CD4-positive, alpha-beta T cell (primary cell): ENCODE measurements at places on chromosomes 2 and 18. TPM values are rescaled to one million over a fixed set of nuclear protein-coding genes. Genes with fewer than 3 reads are reported as not detected.
A peak's percentile ranks its signal among the peaks of the same experiment; 100 is the strongest.

- no peak overlapping the region for H3K27ac ChIP-seq
- no peak overlapping the region for H3K4me3 ChIP-seq
- DNase-seq: peak; percentile 23
- H3K36me3 ChIP-seq: peaks cover 74% of the 10 kb centered on the region
- no peaks in the 10 kb centered on the region for H3K27me3 ChIP-seq
Measured at GRCh38 chr2:160294339-160294803, 94.3 kb upstream of the ITGB6 start.

- no peak overlapping the region for H3K27ac ChIP-seq
- no peak for DNase-seq
- H3K27me3 ChIP-seq: no peaks in the 10 kb centered on the region
- peaks cover 11% of the 10 kb centered on the region for H3K36me3 ChIP-seq
Measured at GRCh38 chr2:113895301-113895700, 5.4 kb downstream of the ACTR3 start.

DNA sequence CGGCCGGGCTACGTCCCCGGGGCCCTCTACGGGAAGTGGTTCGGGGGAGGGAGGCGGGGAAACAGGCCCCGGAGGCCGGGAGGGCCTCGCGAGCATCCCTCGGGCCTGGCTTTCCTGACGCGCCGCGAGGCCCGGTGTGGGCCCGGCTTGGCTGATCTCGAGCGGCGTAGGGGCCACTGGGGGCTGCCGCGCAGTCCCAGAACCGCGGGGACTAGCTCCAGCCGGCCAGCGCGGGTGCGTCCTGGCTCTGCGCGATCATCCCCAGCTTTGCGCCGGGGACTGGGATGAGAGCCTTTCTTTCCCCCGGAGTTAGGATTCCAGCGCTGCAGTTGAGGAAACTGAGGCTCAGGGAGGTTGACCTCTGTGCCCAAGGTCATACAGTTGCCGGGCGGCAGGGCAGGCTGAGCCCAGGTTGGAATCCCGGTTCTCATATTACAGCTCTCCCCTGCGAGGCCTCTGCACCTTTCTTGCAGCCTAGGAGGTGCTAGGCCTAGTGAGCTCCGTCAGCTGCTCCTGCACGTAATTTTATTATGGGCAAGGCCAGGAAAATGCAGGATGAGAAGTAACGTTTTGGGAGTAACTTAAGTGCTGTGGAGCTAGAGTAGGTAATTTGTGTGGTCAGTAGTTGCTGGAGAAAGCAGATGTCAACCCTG is 501 bp downstream of the LPIN1 start:
- peaks cover 78% of the 10 kb centered on the region for H3K4me1 ChIP-seq
- H3K4me3 ChIP-seq: peak overlapping the region; percentile 74
- H3K27ac ChIP-seq: peak overlapping the region; percentile 80
- no peaks in the 10 kb centered on the region for H3K27me3 ChIP-seq
- no peaks in the 10 kb centered on the region for H3K36me3 ChIP-seq

GRCh38 chr2:28558158-28558820 is 62.4 kb downstream of the PLB1 start:
- no peaks in the 10 kb centered on the region for H3K36me3 ChIP-seq
- no peak overlapping the region for H3K27ac ChIP-seq
- H3K27me3 ChIP-seq: no peaks in the 10 kb centered on the region

DNA sequence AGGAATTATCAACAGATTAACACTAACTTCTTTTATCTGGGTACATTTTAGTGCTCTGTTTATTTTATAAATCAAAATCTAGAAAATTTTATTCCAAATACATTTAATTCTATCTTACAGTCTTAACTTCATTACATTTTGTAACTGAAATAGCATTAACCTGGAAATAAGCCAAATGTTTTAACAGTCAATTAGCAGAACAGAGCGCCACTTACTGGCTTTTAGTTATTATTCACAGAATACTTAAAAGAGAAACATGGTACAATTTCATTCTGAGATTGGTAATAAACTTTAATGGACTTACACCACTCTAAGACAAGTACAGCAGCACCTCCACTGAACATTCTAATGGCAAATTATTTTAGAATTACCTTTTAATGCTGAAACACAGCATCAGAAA is 38.6 kb downstream of the SS18 start:
- H3K4me3 ChIP-seq: no peak overlapping the region
- H3K27ac ChIP-seq: no peak overlapping the region
- H3K27me3 ChIP-seq: no peaks in the 10 kb centered on the region
- DNase-seq: no peak

GRCh38 chr18:36814994-36815393 is 13.8 kb downstream of the TPGS2 start:
- H3K36me3 ChIP-seq: peaks cover 55% of the 10 kb centered on the region
- H3K27ac ChIP-seq: no peak overlapping the region
- H3K4me1 ChIP-seq: no peaks in the 10 kb centered on the region
- H3K4me3 ChIP-seq: no peak overlapping the region

DNA sequence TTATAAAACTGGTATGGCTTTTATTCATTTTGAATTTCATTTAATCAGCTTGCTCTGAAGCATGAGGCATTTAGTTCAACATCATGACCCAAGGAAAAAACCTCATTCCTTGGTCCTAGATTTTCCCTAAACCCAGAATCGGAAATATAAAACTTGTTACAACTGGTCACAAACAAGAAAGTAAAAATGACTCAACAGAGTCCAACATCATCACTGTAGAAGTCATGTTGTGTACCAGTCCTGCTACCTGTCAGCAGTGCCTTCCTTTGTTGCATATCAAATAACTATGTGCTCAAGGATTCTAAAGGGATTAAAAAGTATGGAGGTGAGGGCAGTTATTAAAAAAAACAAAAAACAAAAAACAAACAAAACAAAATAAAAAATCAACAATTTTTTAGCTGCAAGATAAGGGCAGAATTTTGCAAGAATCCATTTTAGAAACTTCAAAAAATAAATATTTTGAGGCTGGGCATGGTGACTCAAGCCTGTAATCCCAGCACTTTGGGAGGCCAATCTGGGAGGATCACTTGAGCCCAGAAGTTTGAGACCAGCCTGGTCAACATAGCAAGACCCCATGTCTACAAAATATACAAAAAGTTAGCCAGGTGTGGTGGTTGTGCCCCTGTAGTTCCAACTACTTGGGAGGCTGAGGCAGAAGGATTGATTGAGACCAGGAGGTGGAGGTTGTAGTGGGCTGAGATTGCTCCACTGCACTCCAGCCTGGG is 18.4 kb downstream of the NCKAP1 start:
- no peaks in the 10 kb centered on the region for H3K27me3 ChIP-seq
- H3K36me3 ChIP-seq: no peaks in the 10 kb centered on the region
- no peak for DNase-seq
- no peak overlapping the region for H3K4me3 ChIP-seq
- no peak overlapping the region for H3K27ac ChIP-seq

GRCh38 chr2:101551336-101551888 is 76.5 kb upstream of the RFX8 start:
- H3K27ac ChIP-seq: no peak overlapping the region
- no peak for DNase-seq
- H3K36me3 ChIP-seq: no peaks in the 10 kb centered on the region
- H3K4me1 ChIP-seq: peaks cover 11% of the 10 kb centered on the region

- no peaks in the 10 kb centered on the region for H3K27me3 ChIP-seq
- H3K36me3 ChIP-seq: peaks cover 63% of the 10 kb centered on the region
- H3K27ac ChIP-seq: no peak overlapping the region
- DNase-seq: no peak
- no peak overlapping the region for H3K4me3 ChIP-seq
- peaks cover 17% of the 10 kb centered on the region for H3K4me1 ChIP-seq
Measured at GRCh38 chr2:3553946-3554345, 4.2 kb downstream of the RNASEH1 start.

- no peak for DNase-seq
- no peaks in the 10 kb centered on the region for H3K4me1 ChIP-seq
- no peak overlapping the region for H3K27ac ChIP-seq
- H3K27me3 ChIP-seq: no peaks in the 10 kb centered on the region
Measured at GRCh38 chr2:62045017-62045543, 139.6 kb downstream of the COMMD1 start.

GRCh38 chr2:101400506-101401325 is 13.4 kb upstream of the CREG2 start:
- no peak overlapping the region for H3K27ac ChIP-seq
- H3K27me3 ChIP-seq: no peaks in the 10 kb centered on the region
- no peak overlapping the region for H3K4me3 ChIP-seq

GRCh38 chr2:101861382-101861781 is 130.4 kb upstream of the IL1R2 start:
- H3K27me3 ChIP-seq: no peaks in the 10 kb centered on the region
- no peak for DNase-seq
- peaks cover 95% of the 10 kb centered on the region for H3K36me3 ChIP-seq

- no peak overlapping the region for H3K27ac ChIP-seq
- no peak overlapping the region for H3K4me3 ChIP-seq
- no peaks in the 10 kb centered on the region for H3K36me3 ChIP-seq
- H3K4me1 ChIP-seq: no peaks in the 10 kb centered on the region
- H3K27me3 ChIP-seq: no peaks in the 10 kb centered on the region
Measured at GRCh38 chr2:196356332-196356731, 185.0 kb upstream of the STK17B start.

The GBX2 gene
- not detected for total RNA-seq

The TGFA gene
- 0.47 TPM for total RNA-seq

The GPATCH11 gene
- 4.1 TPM for total RNA-seq

The SPR gene
- not detected for total RNA-seq

The ADD2 gene
- total RNA-seq: 4.4 TPM

The NDUFS1 gene
- 34.3 TPM for total RNA-seq

The TPO gene
- total RNA-seq: not detected

The CHRNA1 gene
- 0.19 TPM for total RNA-seq

The NR4A2 gene
- total RNA-seq: 290 TPM

The PRKRA gene
- total RNA-seq: 118 TPM
